ENCODE measurements at places on chromosomes 12 and 14.

GRCh38 chr12:22275843-22276242 lies 58.7 kb downstream of the ST8SIA1 start:
- no peak for DNase-seq

GRCh38 chr14:55370883-55371455 lies 40.7 kb downstream of the ATG14 start:
- DNase-seq, result no peak

DNA sequence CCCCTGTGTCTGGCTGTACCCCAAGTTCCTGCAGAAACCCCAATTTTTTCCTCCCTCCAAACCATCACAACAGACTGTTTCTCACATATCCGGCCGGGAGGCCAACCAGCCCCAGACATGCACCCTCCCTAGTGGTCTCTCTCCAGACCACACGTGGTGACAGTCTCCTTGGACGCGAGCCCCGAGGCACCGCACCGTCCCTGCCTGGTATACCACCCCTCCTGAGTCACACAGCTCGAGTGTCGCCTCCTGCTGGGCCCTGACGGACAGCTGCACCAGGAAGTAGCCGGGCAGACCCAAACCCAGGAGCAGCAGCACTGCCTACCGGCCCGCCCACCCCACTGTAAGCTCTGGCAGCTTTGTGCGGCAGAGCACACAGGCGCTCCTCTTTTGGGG lies 97.4 kb downstream of the RFLNA start:
- no peak for DNase-seq

GRCh38 chr12:2498964-2499500 lies 295.7 kb upstream of the FKBP4 start:
- peak; percentile 63 for DNase-seq

- DNase-seq, result no peak
Observed at GRCh38 chr14:105117257-105117646, 51.3 kb downstream of the JAG2 start.

DNA sequence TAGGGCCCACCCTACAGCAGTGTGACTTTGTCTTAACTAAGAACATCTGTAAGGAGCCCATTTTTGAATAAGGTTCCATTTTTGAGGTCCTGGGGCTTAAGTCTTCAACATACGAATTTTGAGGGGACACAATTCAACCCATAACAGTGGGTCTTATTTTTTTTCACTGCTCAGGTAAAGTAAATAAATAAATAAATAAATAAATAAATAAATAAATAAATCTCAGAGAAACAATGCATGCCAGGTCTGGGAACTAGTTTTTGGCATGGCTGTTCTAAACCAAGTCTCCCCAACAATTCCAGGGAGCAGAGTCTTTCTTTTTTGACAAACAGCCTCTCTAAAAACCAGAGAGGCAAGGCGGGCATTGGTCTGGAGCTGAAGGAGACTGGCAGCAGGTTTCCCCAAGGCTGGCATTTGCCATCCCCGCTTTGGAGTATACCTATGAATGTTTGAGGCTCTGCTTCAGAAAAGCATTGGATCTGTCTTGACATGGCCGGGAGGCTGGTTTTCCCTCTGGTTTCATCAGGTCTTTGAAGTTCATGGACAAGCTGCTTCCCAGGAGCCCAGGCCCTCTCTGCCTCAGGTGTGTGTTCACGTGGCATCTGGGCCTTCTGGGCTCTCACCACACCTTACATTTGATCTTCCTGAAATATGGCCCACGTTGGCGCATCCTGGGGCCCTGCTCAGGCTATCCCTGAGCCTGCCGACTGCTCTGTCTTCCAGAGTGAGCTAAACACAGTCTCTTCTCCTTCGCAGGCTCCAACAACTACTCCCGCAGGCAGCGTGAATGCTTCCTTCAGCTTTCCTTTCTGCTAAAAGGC lies 545.2 kb downstream of the BCL11B start:
- no peak for DNase-seq

DNA sequence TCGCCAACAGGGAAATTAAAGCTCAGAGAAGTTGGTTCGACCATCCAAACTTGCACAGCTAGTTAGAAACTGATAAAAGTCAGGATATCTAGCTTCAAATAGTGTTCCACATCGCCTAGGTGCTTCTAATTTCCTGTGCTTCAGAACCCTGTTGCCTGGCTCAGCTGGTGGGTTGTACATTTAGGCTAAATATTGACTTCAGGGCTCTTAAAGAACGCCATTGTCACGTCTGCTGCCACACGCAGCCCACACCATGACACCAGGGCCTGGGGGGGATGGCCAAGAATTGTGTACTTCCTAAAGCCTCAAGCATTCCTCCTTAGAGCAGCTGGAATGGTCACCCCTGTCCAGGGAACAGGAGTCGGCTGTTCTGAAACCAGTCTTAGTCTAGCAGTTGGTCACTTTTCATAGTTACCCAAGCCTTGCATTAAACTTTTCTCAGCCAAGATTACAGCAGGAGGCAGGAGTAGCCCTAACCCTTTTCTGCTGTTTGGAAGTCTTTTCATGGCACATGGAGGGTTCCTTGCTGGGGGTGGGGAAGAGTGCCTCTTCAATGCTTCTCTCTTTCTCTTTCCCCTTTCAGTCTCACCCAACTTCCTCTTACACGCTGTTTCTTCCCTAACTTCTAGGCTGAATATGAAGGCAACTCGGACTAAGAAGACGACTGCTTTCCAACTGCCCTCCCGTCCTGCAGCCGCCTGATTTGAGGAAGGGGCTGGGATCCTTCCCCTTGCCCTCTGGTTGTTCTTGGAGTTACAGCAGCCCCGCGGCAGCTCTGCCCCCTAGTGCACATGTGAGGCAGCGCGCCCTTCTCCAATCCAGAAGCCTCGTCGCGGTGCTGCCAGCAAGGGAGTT lies 17.1 kb downstream of the FOS start:
- DNase-seq, result no peak

DNA sequence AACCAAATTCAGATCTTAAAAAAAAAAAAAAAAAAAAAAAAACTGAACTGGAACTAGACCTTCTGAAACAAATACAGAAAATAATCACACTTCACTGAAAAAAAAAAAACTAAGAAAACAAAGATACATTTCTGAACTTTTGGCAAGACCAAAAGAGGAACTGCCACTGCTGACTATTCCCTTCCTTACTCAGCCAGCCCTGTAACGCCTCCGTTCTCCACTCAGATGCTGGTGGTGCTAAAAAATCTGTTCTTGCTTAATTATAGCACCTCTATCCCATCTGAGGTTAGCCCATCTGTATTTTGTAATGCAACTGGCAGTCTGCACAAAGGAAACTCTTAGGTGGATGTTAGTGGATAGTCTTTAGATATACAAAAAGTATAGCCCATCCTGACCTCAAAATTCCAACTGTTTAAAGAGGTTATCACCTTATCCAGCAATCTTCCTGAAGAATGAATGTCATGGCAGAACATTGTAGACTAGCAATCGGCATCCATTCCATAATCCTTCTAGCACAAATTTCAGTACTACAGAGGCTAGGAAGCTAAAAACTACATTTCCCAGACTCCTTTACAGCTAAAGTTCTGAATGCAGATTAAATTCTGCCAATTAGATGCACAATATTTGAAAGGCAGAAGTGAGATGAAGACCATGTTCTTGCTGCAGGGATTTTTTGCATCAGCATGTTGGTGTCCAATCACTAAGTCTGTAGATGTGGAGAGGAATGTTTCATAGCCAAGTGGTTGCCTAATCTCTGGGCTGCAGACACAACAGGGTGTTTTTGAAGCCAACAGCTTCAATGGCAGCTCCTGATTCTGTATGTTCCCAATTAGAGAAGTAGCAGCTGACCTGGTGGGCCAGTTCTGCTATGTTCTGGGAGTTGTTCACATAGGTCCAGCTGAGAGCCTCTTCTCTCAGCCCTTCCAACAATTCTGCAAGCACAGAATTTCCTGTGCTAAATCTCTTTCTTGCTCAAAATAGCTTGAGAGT lies 5.7 kb downstream of the MAP3K9 start:
- no peak for DNase-seq

DNA sequence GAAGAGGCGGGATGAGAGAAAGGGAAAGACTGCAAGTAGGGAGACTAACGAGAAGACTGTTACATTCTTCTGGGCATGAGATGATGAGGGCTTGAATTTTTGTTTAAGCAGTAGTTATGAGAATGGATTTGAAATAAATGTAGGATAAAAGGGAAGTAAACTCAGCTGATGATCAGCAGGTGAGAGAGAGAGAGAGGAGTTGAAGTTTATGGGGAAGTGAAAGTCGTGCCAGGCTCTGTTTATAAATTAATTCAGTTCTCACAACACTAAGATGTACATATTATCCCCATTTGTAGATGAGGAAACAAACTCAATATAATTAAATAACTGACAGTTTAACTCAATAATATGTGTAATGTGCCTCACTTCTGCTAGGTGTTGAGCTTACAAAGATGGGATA lies 170.0 kb upstream of the RMST start:
- DNase-seq, result no peak

DNA sequence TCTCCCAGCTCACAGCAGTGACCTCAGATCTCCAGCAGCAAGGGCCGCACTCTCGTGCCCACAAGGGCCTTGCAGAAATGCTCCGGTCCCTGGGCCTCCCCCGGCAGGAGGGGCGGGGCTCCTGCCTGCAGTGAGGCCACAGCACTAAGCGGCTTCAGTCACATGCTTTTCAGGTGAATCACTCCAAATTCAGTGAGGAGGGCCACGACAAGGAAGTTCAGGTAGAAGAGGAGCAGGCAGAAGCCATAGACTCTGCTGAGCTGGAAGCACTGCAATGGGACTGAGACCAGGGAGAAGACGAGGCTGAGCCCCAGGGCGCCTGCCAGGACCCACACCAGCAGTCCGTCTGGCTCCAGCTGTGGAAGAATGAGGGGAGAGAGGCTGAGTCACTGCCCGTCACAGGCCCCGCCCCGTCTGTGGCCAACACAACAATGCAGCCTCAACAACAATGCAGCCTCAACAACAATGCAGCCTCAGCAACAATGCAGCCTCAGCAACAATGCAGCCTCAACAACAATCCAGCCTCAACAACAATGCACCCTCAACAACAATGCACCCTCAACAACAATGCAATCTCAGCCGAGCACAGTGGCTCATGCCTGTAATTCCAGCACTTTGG lies 35.2 kb downstream of the SLC8B1 start:
- no peak for DNase-seq

GRCh38 chr14:35897616-35898111 lies 71.5 kb downstream of the BRMS1L start:
- DNase-seq, result peak; percentile 40

GRCh38 chr12:119208626-119209061 lies 29.9 kb downstream of the HSPB8 start:
- DNase-seq, result peak; percentile 71

DNA sequence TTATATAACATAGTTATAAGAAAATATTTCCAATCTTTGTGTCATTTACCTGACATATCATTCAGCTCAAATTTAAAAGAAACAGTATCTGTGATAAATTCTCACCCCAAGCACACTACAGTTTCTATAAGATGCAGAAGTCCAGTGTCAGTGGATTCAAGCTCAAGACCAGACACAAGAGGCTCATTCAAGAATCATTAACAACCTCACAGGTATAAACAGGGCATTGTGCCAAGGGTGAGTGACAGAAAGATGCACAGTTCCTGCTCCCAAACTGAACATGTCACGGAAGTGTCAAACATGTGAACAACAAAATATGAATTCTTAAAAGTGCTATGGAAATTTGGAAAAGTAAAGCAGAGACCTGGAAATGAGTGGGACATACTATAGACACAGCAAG lies 12.8 kb downstream of the ATP2B1 start:
- no peak for DNase-seq

DNA sequence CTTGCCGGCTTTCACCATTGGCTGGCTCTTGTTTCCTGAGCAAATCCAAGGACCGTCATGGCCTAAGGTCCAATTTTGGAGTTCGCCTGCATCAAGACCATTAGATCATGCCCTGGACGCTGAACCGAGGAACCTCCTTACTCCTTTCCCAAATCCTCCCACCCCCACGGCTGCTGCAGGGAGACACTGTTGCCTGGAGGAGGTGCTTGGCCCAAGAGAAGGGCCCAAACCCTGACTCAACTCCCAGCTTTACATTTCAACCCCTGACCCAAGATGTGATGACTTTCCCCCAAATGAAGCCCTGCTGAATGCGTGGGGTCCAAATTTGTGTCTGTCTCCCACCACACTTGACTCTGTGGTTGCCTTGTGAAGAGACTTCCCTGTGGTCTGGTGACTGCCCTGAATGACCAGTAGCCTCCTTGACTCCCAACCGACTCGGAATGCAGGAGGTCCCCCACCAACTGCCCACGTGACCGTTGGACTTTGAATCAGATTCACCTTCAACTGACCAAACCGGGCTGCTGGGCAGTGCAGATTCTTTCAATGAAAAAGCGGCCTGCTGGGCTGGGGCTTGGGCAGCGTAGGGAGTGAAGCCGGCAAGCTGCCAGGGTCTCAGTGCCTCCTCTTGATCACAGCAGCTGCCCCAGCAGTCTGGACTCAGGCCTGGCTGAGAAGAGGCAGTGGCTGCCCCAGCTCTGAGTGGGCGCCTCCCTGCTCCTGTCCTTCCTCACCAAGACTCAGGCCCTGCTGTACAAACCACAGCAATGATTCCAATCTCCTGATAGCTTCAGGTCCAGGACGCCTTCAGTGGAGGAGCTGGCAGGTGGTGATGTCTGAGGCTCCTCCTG lies 46.7 kb upstream of the OASL start:
- no peak for DNase-seq

GRCh38 chr14:20680843-20681347 lies 3.5 kb upstream of the RNASE4 start:
- no peak for DNase-seq

DNA sequence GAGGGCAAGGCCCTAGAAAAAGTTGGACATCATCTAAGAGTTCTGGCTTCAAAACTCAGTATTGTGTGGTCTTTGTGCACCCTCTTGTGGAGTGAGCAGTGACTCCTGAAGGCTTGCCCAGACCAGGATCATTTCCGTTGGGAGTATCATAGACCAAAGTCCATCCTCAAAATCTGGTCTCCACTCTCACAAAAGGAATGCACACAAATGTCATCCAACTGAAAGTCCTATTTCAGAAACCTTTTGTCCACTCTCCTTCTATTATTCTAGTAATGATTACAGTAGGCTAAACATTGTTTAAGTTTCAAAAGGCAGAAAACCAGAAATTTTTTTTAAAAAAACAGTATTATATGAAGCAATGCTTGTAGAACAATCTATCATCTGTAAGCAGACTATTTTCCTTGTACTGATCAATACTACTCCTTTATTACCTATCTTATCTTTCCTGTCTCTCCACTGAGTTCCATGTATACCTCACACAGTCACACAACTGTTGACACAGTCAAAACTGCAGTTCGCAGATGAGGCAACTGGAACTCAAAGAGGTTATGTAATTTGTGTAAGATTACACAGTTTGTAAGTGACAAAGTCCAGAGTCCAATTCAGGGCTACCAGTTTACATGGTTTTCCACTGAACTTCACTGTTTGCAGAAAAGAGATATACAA lies 41.4 kb downstream of the COX16 start:
- no peak for DNase-seq

GRCh38 chr14:82230748-82231147 lies 697.1 kb upstream of the SEL1L start:
- no peak for DNase-seq

GRCh38 chr12:99138393-99138792 lies 493.3 kb downstream of the APAF1 start:
- DNase-seq, result no peak

GRCh38 chr12:1842183-1842904 lies 22.0 kb downstream of the LRTM2 start:
- no peak for DNase-seq
